ENCODE measurements at places on chromosomes 16 and 17.

GRCh38 chr17:7063518-7064094 lies 16.4 kb downstream of the CLEC10A start:
- no peak for DNase-seq

- DNase-seq = no peak
Observed at GRCh38 chr17:7178973-7179316, 225 bp downstream of the ASGR1 start.

GRCh38 chr16:8880839-8881510 lies 1.2 kb upstream of the LITAFD start:
- DNase-seq = no peak

GRCh38 chr17:19287651-19288050 lies 50.5 kb downstream of the EPN2 start:
- DNase-seq = no peak

GRCh38 chr17:27810211-27810901 lies 10.0 kb upstream of the NOS2 start:
- peak; percentile 36 for DNase-seq

DNA sequence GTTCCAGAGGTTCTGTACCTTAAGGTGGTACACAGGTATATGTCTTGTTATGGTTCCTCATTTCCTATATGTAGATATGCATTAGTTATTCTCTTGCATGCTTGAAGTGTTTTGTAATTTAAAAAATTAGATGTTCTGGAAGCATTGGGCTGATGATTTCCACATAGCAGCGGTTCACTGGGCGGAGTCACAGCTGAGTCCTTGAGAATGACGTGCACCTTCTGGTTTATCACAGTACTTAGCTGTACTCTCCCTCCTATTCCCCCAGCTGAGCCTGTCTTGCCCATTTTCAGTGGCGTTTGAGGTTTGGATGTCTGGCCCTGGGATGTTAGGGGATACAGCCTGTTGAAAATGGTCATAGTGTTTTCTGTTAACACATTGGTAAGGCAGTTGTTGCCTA lies 327.1 kb downstream of the SNX29 start:
- DNase-seq = no peak

DNA sequence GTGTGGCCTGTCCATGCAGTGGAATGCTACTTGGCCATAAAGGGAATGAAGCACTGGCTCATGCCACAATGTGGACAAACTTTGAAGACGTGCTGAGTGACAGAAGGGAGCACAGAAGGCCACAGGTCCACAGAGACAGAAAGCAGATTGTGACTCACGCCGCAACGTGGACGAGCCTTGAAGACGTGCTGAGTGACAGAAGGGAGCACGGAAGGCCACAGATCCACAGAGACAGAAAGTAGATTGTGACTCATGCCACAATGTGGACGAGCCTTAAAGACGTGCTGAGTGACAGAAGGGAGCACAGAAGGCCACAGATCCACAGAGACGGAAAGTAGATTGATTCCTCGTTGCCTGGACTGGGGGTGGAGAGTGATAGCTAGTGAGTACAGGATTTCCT lies 19.2 kb downstream of the ZC3H18 start:
- DNase-seq = no peak

- no peak for DNase-seq
Observed at GRCh38 chr16:84427553-84427952, 59.2 kb downstream of the ATP2C2 start.

DNA sequence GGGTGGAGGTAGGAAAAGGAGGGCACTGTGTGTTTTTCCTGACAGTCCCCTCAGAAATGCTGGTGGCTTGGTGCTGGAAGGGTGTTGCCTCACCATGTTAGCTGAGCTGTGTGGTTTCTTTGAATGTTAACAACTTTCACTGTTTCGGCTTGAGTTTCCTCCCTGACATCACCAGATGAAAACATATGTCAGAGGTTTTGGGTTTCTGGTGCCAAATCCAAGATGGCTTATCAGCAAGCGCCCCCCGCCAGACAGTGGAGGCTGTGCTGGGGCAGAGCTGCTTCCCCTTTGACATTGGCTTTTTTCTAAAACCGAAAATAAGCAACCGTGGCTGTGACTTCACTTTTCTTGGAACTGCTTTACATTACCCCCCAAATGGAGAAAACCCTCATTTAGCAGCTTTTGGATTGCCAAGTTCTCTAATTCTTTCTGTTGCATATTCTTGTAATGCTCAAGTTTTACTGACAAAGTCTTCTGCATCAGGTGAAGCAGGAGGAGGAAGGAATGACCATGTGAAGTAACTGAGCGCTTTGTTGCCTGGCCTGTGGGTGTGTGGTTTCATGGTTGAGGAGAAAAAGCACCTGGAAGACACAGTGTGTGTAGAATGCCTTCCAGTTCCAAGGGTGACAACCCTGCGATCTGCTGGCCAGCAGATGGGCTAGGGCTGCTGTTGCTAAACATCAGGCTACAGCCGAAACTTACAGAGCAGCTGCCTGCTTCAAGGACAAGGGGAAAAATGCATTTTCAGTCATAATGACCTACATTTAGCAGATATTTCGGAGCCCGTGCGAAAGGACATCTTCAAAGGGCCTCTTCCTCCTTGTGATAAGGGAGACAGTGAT lies 9.7 kb downstream of the RMI2 start:
- peak; percentile 75 for DNase-seq

DNA sequence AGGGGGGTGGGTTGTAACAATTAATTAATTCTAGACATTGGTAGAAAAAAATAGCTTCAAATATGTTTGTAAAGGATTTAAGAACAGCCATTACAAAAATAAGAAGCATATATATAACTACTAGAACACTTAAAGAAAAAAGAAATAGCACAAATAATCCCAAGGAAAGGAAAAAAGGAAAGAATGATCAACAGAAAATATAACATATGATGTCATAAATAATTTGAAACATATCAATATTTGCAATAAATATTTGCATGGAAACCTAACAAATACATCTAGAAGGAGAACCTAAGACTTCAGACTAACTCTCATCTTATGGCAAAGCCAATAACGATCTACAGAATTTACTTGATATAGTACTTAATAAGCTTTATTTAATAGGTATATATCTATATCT lies 28.9 kb downstream of the CDYL2 start:
- no peak for DNase-seq

GRCh38 chr17:28071891-28072606 lies 29.6 kb downstream of the NLK start:
- no peak for DNase-seq

DNA sequence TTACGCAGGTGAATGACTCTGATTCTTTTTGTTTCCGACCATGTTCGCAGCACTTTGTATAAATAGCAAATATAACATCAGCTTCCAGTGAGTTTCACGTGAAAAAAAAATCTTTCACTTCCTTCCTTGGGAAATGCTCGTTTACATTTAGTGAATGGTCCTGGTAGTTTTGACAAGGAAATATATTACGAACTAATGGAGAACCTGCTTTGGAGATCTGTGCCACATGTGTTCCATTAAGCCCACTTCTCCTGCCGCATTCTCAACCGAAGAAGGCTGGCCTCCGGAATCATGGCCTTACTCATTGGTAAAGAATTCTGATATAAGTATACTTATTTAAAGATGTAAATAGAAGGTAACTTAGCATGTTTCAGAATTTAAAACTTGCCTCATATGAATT lies 3.6 kb downstream of the CRAMP1 start:
- no peak for DNase-seq

DNA sequence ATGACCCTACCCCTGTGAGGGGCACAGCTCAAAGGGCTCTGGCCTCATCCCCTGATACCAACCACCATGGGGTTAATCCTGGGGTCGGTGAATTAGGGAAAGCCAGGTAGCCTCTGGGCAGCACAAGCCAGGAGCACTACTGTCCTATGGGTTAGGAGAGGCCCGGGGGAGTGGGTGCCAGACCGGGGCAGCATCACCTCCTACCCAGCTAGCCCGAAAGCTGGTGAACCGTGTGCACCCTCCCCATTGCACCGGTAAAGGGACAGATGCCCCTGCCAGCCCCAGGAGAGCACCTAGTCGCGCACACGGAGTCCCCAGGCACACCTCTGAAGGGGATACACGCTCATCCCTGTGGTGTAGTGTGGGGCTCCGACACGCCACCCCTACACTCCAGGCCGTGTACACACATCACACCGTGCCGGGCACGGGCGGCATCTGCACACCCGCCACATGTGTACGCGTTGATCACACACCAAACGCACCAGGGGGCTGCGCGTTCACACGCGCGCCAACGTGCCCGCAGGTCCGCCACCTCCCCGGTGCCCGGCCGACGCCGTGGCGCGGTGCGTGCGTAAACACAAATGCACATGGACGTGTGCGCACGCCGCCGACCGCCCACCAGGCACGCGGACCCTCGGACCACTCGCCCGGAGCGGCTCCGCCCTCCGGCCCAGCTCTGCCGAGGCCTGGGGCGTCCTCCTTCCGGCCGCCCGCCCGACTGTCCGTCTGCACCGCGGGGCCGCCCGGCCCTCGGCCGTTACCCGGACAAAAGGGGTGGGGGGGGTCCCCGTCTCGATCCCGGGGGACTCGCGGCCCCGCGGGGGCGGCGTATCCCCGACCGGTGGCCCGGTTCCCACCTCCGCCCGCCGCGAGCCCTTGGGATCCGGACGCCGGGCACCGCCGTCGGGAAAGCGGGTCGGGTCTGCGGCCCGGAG lies 785 bp downstream of the UBALD1 start:
- peak; percentile 19 for DNase-seq

DNA sequence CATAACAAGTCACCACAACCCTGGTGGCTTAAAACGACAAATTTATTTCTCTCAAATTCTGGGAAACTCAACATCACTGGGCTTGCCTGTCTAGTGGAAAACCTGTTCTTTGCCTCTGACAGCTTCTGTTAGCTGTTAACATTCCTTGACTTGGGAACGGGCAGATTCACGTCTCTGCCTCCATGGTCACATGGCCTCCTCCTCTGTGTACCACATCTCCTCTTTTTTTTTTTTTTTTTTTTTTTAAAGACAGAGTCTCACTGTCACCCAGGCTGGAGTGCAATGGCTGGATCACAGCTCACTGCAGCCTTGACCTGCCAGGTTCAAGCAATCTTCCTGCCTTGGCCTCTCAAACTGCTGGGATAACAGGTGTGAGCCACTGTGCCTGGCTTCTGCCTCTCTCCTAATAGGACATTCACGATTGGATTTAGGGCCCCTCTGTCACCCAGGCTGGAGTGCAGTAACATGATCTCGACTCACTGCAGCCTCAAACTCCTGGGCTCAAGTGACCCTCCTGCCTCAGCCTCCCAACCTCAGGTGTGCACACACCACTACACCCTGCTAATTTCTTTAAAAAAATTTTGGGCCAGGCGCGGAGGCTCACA lies 11.7 kb upstream of the LLGL1 start:
- no peak for DNase-seq

DNA sequence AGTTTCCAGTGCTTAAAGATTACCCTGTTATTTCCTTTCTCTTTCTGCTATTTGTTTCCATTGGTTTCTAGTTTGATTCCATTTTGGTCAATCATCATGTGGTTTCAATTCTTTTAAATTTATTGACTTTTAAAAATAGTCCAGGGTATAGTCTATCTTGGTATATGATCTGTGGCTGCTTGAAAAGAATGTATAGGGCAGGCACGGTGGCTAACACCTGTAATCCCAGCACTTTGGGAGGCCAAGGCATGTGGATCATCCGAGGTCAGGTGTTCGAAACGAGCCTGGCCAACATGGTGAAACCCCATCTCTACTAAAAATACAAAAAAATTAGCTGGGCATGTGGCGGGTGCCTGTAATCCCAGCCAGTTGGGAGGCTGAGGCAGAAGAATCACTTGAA lies 34.5 kb upstream of the NACA2 start:
- DNase-seq = no peak

GRCh38 chr17:77717941-77718668 lies 240.4 kb upstream of the TNRC6C start:
- DNase-seq = no peak

GRCh38 chr16:85046931-85047866 lies 19.6 kb downstream of the KIAA0513 start:
- DNase-seq = no peak

GRCh38 chr17:27354051-27354490 lies 60.2 kb downstream of the WSB1 start:
- DNase-seq = no peak

DNA sequence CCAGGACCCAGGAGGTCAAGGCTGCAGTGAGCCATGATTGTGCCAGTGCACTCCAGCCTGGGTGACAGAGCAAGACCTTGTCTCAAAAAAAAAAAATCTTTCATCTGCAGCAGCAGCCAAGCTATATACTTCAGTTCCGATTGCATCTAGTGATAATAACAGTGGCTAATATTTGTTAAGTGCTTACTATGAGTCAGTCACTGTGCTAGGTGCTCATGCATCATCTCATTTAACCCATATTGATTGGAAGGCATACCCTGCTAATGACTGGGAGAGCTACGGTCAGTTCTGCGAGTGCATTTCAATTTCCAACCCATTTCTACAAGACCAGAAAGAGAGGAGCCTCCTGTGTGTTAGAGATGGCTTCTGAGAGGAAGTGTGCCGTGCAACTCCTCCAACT lies 7.7 kb upstream of the TUBG2 start:
- DNase-seq = no peak

DNA sequence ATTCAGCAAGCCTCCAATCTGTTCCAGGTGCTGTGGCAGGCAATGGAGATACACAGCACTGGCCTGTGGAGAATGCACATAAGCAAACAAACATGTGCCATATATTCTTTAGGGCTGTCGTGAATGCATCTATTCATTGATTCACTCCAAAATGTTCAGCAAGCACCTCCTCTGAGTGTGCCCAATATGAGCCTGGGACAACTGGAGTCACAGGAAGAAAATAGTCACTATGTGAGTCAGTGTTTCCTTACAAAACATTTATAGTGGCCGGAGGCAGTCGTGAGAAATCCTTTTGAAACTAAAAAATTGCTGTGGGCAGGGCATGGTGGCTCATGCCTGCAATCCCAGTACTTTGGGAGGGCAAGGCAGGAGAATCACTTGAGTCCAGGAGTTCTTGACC lies 310.1 kb downstream of the CA10 start:
- DNase-seq = no peak

DNA sequence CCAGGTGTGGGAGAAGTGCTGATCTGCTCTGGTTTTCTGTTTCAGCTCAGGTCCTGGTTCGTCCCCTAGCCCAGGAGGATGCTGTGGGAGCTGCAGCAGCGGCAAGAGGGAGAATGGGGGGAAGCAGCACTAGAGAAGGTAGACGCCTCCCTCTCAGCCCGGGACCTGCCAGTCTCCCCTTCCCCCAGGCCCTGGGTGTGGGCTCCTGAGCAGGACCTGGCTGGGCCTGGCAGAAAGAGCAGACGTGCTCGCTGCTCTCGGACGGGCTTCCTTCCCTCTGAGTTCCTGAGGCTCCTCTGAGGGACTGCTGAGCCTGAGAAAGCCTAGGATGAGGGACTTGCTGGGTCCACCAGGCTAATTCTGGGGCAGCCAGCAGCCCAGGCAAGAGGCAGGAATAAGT lies 3.1 kb downstream of the PRCD start:
- DNase-seq = no peak

- DNase-seq = no peak
Observed at GRCh38 chr17:40073454-40074174, 10.8 kb downstream of the THRA start.

- DNase-seq = no peak
Observed at GRCh38 chr16:104355-104754, 26.3 kb downstream of the MPG start.

DNA sequence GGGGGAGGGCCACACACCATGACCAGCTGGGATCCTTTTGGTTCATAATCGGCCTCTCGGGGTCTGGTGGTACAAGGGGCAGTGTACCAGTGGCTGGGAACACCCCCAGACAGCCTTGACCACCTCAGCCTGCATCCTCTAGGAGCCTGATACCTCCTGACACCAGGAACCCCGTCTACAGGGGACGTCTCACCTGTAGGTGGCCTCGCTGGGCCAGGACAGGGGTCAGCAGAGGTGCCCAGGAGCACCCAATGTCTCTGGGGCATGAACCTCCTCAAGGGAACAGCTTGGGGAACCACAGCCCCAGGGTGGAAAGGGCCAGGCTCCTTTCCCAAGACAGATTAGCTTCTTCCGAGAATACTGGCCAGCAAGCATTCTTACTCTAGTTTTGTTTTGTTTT lies 2.5 kb upstream of the METRNL start:
- no peak for DNase-seq

Data from stimulated activated CD4-positive, alpha-beta T cell treated with anti-CD3 and anti-CD28 coated beads, Interleukin-4, amount 100 ng/mL, for 48 hours (primary cell).